ENCODE measurements at places on chromosomes 13 and 19. TPM values are rescaled to one million over a fixed set of nuclear protein-coding genes. Genes with fewer than 3 reads are reported as not detected.

Gene ITGBL1
- total RNA-seq, result 4.7 TPM

Gene ZNF628
- 0.52 TPM for total RNA-seq

Gene WASF3
- 4.7 TPM for total RNA-seq

Gene ONECUT3
- total RNA-seq, result not detected

Gene MAP3K10
- total RNA-seq, result 3.1 TPM

Gene PROZ
- total RNA-seq, result not detected

Gene SMIM44
- total RNA-seq, result not detected

Gene CCDC70
- not detected for total RNA-seq

Gene NLRP5
- not detected for total RNA-seq

Gene ZNF99
- total RNA-seq, result under 0.01 TPM

Gene SLITRK1
- total RNA-seq, result 0.52 TPM

Gene TMEM221
- total RNA-seq, result 0.52 TPM

Gene LSR
- total RNA-seq, result 0.52 TPM

Gene DLL3
- not detected for total RNA-seq

Gene CERS1
- total RNA-seq, result 17.7 TPM

Gene ANGPTL4
- total RNA-seq, result 1.0 TPM

Gene ICAM4
- total RNA-seq, result 2.6 TPM

Gene NUFIP1
- total RNA-seq, result 3.7 TPM

Gene FAM216B
- total RNA-seq, result not detected

Gene FCGBP
- total RNA-seq, result 5.7 TPM

Gene HSH2D
- 0.52 TPM for total RNA-seq

Gene LINGO3
- total RNA-seq, result not detected

Gene FCAR
- 1.0 TPM for total RNA-seq

Gene RASGRP4
- total RNA-seq, result 1.0 TPM

Gene MBD3L2
- total RNA-seq, result not detected

Gene VSTM2B
- total RNA-seq, result not detected

Gene OLFM2
- 18.8 TPM for total RNA-seq

Gene ANGPTL8
- total RNA-seq, result 3.1 TPM

Gene CRB3
- not detected for total RNA-seq

Gene SCGB2B2
- 0.52 TPM for total RNA-seq

Gene GPR4
- total RNA-seq, result 0.52 TPM

Gene ZNF211
- 12.5 TPM for total RNA-seq
